Left lung (tissue), 14 donors: ENCODE measurements at places on chromosomes 2 and 18. TPM values are rescaled to one million over a fixed set of nuclear protein-coding genes. Genes with fewer than 3 reads are reported as not detected.

GRCh38 chr2:20593072-20594034 lies 57.5 kb downstream of the HS1BP3 start:
- DNase-seq, result peak; percentile 90

- no peak for DNase-seq
Measured at GRCh38 chr2:239979243-239980023, 45.7 kb downstream of the NDUFA10 start.

TBC1D8 gene
- polyA plus RNA-seq, result 31.6 TPM

UPP2 gene
- 0.56 TPM for polyA plus RNA-seq

- no peak for DNase-seq
Measured at GRCh38 chr2:62382122-62382521, 123.9 kb downstream of the TMEM17 start.

ADAM23 gene
- polyA plus RNA-seq, result 5.2 TPM

- no peak for DNase-seq
Measured at GRCh38 chr2:74815941-74816340, 18.0 kb upstream of the HK2 start.

DNA sequence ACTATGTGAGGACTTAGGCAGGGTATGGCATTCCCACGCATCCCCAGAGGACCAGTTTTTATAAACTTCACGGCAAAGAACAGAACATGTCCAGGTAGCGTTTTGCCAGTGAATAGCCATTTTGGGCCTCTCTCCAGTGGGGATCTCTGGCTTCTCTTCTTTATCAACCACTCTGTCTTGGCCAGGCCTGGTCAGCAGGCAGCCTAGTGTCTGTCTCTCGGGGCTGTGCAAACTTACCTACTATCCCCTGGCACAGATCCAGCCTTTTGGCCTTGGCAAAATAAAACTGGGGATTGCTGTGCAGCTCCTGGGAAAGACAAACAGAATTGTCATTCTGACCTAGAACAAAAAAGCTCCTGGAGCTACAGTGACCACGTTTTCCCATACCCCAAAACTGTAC lies 14.5 kb downstream of the CAPN14 start:
- no peak for DNase-seq

DNA sequence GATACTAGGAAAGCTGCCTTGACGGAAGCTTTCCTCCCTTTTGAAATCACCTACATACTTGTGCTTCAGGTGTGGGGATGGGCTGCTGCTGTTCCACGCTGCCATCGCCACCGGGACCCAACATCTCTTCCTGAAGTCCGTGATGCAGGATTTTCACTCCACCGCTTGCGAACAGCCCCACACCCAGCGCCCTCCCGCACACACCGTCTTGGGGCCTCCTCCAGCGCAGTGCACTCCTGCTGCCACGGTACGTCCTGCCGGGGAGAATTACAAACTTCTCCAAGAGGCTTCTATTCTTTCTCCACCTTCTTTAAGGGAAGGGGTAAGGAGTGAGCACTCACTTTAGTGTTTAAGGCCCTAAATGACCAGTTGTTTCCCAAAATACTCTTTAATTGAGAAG lies 58.2 kb downstream of the HRH4 start:
- DNase-seq, result no peak

KLHL14 gene
- 1.4 TPM for polyA plus RNA-seq

GRCh38 chr2:8364668-8365067 lies 317.2 kb upstream of the ID2 start:
- no peak for DNase-seq

MAPK4 gene
- 1.6 TPM for polyA plus RNA-seq

DNA sequence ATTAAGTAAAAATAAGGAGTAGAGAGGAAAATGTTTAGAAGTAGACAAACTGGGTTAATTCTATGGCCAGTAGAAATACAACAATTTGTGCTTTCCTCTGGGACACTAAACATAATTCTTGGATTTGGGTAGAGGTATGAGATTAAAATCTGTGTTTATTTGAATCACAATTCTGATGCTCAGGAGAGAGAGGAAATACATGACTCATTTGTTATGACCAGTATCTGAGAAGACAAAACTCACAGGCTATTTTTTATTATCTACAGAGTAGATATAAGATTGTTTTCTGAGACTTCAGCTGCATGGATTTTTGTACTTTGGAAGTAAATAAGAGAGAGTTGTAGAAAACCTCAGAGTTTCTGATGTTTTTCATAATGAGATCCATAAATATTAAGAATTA lies 315.7 kb upstream of the CWC22 start:
- DNase-seq, result no peak

DNA sequence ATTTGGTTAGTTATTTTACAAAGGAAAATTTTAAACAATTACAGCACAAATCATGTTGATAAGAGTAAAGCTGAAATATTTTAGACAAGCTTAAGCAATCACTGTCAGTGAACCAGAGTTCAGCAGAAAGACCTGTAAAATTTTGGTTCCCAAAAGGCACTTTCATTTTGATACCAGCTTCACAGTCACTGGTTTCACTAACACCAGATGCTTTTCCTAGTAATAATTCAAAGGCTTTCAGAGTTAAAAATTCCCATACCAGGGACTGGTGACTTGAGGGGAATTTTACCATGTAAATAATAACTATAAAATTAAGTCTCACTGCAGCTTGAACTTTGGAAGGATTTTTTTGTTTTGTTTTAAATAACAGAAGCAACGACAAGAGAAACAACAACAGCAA lies 102.3 kb upstream of the CD302 start:
- no peak for DNase-seq

DNA sequence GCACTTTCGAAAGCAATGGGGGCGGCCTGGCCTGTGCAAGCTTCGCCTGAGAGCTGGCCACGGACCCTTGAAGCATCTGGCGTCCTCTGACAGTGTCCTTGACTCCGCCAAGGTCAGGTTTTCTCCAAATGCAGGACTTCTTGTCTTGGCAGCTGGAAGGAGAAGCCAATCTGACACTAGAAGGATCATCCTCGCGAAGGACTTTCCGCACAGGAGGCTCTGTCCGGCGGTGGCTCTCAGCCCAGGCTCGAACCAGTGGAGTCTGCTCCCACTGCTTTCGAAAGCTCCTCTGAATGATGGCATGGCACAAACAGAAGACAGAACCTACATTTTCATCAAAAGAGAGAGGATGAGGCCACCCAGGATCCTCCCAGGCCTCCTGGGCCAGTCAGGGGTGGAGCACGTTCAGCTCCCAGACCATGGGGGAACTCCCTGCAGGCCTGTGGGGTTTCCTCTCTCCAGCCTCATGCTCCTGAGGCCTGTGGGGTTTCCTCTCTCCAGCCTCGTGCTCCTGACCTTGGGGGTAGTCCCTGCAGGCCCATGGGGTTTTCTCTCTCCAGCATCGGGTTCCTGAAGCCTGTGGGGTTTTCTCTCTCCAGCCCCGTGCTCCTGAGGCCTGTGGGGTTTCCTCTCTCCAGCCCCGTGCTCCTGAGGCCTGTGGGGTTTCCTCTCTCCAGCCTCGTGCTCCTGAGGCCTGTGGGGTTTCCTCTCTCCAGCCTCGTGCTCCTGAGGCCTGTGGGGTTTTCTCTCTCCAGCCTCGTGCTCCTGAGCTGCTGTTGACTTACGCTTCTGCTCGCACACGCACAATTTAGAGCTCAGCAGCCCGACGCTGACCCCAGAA lies 396.5 kb upstream of the SALL3 start:
- DNase-seq, result no peak

RGPD4 gene
- not detected for polyA plus RNA-seq

TCF23 gene
- 0.10 TPM for polyA plus RNA-seq

GRCh38 chr18:48219037-48219809 lies 190.0 kb downstream of the ZBTB7C start:
- no peak for DNase-seq

DNA sequence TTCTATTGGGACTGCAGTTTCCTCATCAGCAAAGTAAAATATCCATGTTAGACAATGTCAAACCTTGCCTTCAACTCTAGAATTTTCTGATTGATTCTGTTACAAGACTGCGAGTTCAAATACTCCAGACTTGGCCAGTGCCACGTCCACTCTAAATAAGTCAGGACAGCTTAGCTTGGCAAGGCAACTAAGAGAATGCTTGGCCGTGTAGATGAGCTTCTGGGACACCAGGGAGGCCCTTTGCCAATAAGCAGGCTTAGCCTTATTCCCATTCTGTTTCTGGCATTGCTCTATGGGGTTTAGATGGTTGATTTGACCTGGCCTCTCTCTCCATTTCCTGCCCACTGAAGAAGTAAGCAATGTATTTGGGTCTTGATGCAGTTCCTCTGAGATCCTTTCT lies 218.1 kb upstream of the SIX2 start:
- no peak for DNase-seq

- no peak for DNase-seq
Measured at GRCh38 chr2:69307579-69308064, 79.4 kb downstream of the GFPT1 start.

- DNase-seq, result no peak
Measured at GRCh38 chr2:218285604-218286003, 6.7 kb downstream of the TMBIM1 start.

DNA sequence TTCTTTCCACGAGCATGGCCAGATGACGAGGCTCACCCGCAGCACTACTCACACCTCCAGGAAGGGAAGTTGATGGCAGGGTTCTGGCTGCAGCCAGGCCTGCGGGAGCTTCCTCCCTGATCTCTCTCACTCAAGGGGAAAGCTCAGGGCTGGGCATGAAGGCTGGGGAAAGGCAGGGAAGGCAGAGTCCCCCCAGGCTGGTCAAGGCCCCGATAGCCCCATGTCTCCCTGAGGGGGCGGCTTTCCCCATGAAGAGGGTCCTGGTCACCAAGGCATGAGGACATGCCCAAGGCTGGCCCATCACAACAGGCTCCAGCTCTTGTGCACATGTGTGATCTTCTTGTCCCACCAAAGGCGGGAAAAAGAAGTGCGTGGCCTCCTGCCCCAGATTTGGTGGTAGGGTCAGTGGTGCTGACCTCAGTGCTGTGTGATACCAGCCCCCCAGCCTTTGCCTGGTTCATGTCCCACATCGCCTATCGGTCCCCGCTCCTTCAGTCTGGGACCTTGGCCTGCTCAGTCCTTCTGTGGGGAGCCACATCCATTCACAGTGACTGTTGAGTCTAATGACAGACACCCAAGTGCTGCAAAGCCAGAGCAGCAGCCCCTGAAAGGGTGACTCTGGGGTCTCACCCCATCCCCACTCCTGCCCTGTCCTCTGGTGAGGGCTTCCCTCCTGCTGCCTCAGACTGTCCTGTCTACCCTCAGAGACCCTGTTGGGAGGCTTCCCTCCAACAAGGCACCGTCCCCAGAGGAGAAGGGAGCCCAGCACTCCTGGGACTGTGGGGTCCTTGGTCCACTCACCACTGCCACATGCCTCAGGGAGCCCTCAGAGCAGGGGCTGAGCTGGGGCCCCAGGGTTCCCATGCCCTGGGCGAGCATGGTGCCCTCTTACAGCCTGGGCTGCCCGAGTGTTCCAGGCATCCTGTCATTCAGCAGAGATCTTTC lies 49.8 kb upstream of the ALPP start:
- DNase-seq, result peak; percentile 37
